ENCODE measurements at places on chromosomes 4 and X. TPM values are rescaled to one million over a fixed set of nuclear protein-coding genes. Genes with fewer than 3 reads are reported as not detected.

Gene DNAAF6
- total RNA-seq = not detected

Gene WDR17
- 42.8 TPM for total RNA-seq

Gene GPR78
- total RNA-seq = under 0.01 TPM

Gene VSIG4
- 5.9 TPM for total RNA-seq

Gene PAGE5
- total RNA-seq = not detected

Gene CDKL2
- total RNA-seq = 41.8 TPM

Gene DCX
- 461 TPM for total RNA-seq
